ENCODE measurements at places on chromosomes 12 and 14.

DNA sequence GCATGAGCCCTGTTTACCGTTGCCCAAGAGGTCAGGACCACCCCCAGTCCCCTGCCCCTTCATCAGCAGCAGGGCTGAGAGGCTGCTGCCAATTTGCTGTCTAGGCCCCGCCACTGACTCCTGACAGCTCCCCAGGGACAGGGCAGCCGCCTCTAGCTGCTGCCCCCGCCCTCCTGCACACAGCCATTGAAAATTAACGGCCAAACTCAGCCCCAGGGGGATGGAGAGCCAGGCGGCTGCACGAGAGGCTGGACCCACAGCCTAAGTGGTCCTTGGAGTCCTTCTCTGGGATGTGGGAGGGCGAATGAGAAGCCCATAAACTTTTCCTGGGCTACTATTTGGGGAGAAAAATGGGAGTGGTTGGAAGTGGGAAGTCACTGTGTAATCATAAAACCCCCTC lies 4.6 kb downstream of the FOXN4 start:
- DNase-seq: peak; percentile 32

GRCh38 chr14:59160506-59160905 lies 28.0 kb upstream of the DAAM1 start:
- no peak for DNase-seq

- DNase-seq: no peak
Measured at GRCh38 chr14:66606826-66607225, 98.9 kb downstream of the GPHN start.

- DNase-seq: no peak
Measured at GRCh38 chr12:57756406-57757341, 1.8 kb downstream of the MARCHF9 start.

GRCh38 chr14:105132921-105133654 lies 35.5 kb downstream of the JAG2 start:
- DNase-seq: no peak

- no peak for DNase-seq
Measured at GRCh38 chr12:82841487-82841904, 154.8 kb downstream of the TMTC2 start.

GRCh38 chr12:113007166-113007565 lies 28.8 kb downstream of the OAS2 start:
- no peak for DNase-seq

DNA sequence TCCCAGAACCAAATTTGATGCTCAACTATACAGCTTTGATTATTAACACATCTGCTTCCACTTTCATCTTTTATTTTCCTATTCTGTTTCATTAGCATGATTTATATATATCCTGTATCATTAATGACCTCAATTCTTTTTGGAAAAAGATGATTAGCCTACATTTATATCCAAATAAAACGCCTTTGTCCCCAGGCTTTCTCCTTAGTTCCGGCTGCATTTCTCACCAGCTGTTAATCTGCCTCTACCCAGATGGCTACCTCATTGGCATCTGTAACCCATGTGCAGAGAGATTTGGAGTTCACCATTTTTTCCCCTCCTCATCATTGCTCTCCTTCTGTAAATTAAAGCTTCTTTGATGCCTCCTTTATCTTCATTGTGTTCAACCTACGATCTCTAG lies 336.8 kb upstream of the RGS6 start:
- no peak for DNase-seq

GRCh38 chr12:59250766-59251165 lies 330.5 kb upstream of the LRIG3 start:
- no peak for DNase-seq

GRCh38 chr14:32044454-32044853 lies 32.6 kb upstream of the ARHGAP5 start:
- DNase-seq: no peak

- DNase-seq: peak; percentile 35
Measured at GRCh38 chr12:98645572-98646067, 530 bp downstream of the APAF1 start.

GRCh38 chr12:102625819-102626218 lies 145.5 kb upstream of the IGF1 start:
- no peak for DNase-seq

GRCh38 chr12:116533343-116534251 lies 25.6 kb upstream of the MAP1LC3B2 start:
- peak; percentile 88 for DNase-seq

DNA sequence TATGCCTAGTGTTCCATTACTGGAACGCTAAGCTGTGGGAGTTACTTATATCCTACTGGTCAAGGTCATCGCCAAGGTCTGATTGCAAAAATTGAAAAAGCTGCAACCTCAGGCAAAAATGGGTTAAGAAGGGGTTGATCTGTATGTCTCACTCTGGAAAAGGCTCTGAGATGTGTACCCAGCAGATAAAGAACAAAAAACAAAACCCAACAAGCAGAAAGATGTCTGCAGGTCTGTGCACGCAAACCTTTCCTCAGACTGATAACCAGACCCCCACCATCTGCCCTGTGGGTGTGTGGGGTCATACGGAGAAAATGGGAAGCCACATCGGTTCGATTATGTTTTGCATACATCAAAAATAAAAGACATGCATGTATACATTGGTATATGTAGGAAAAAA lies 56.4 kb downstream of the TESC start:
- no peak for DNase-seq

DNA sequence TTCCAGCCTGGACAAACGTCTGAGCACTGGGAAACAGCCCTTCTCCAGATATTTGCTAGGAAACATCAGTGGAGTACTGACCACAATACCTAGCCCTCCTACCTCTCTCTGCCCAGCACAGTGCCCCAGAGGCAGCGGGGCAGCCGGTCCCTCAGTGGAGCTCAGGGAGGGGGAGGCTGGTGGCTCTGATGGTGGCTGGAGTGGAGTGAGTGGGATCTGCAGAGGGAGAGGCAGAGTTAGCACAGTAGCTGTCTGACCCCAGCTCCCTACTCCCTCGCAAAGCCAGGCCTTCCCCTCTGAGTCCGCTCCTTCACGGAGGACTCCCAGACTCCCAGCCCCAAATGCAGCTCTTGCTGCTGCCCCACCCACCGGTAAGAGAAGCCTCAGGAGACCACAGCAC lies 30.0 kb downstream of the NCKAP5L start:
- no peak for DNase-seq

- no peak for DNase-seq
Measured at GRCh38 chr12:66004922-66005703, 125.4 kb downstream of the LLPH start.

DNA sequence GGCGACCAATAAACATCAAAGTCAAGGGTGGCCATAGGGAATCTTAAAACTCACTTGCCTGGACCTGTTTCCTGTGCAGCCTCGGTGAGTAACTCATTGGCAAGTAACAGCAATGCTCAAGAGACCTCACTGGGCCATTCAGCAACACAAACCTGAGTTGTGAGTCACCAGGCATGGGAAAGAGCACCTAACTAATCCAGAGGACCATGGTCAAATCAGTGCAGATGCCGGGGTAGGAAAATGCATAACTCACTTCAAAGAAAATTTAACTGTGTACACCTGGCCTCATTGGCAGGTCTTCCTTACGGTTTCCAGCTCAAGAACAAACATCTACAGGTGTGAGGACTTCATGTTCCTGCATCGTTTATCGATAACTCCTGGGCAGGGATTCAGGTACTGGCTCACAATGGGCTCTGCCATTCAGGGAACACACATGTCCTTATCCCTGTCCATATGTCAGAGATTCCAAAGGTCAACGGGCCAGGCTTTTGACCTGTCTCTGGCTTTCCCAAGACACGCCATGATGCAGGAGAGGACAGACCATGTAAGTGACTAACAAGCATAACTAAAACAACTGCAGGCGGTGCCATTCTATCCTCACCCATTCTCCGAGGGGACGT lies 211.8 kb downstream of the ANO2 start:
- DNase-seq: no peak

DNA sequence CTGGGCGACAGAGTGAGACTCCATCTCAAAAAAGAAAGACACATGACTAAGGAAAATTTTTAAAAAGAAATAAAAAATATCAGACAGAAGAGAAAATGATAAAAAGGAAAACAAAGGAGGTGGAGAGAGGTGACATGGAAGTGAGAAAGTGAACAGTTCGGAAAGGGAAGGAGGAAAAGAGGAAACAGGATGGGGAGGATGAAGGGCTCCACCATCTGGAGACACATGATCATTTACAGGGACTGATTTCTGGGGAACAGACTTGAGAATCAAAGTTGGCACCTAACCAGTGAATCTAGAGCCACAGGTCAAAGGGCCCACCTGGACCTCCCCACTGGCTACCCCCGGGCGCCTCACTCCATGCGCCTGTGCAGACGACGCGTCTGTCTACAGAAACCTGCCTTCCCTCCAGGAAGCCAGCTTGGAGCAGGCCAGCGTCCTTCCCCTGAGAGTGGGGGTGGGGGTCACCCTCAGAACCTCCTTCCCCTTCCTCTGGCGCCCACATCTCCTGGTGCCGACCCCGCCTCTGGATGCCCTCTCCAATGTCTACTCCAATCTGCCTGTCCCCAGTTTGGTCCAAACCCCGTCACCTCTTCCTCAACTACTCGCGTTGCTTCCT lies 60.5 kb downstream of the AMN start:
- DNase-seq: no peak

DNA sequence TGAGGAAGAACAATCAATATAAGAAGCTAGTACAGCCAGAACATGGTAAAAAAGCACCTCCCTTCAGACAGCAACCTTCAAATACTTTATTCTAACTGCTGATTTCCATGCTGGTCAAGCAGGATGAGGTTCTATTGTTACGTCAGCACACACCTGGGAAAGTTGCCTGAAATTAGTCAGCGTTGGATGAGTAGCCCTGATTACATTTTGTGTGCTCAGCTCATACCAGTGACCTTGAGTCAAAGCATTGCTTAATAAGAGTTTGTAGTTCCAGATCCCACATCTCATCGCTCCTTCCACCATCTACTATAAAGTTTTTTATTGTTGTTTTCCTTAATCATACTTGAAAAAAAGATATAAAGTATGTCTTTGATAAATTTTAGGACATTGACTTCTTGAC lies 361.5 kb downstream of the EGLN3 start:
- DNase-seq: no peak

DNA sequence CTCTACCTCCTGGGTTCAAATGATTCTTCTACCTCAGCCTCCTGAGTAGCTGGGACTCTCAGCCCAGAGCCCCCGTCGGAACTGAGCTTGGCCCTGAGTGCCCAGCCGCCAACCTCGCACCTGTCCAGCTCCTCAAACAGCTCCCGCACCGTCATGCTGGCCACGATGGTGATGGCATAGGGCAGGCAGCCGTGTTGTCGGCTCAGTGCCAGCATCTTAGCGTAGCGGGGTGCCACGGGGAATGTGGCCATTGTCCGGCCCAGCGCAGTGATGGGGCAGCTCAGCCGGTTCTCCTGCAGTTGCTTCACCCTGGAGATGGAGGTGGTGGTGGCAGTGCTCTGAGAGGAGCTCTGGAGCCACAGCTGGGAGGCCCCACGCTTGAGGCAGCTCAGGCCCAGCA lies 32.4 kb downstream of the DHX37 start:
- DNase-seq: no peak

GRCh38 chr12:64672925-64673409 lies 62.7 kb downstream of the RASSF3 start:
- peak; percentile 84 for DNase-seq

DNA sequence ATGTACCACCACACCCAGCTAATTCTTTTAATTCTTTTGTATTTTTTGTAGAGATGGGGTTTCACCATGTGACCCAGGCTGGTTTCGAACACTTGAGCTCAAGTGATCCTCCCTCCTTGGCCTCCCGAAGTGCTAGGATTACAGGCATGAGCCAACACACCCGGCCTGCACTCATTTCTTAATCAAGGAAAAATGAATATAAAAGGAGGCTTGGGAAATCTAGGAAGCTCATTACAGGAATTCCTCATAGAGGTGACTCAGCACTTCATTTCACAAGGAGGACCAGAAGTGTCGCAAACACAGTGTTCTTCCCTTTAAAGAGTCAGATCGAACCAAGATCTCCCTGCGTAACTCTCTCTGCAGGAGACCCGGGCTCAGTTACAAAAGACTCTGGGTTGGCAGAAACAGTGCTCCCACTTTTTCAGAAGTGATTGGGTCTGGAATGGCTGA lies 30.3 kb downstream of the NFKBIA start:
- no peak for DNase-seq

DNA sequence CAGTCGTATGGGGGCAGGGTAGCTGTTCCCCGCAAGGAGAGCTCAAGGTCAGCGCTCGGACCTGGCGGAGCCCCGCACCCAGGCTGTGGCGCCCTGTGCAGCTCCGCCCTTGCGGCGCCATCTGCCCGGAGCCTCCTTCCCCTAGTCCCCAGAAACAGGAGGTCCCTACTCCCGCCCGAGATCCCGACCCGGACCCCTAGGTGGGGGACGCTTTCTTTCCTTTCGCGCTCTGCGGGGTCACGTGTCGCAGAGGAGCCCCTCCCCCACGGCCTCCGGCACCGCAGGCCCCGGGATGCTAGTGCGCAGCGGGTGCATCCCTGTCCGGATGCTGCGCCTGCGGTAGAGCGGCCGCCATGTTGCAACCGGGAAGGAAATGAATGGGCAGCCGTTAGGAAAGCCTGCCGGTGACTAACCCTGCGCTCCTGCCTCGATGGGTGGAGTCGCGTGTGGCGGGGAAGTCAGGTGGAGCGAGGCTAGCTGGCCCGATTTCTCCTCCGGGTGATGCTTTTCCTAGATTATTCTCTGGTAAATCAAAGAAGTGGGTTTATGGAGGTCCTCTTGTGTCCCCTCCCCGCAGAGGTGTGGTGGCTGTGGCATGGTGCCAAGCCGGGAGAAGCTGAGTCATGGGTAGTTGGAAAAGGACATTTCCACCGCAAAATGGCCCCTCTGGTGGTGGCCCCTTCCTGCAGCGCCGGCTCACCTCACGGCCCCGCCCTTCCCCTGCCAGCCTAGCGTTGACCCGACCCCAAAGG lies 804 bp downstream of the GAPDH start:
- peak; percentile 74 for DNase-seq

GRCh38 chr12:50132505-50133135 lies 20.6 kb downstream of the COX14 start:
- no peak for DNase-seq

DNA sequence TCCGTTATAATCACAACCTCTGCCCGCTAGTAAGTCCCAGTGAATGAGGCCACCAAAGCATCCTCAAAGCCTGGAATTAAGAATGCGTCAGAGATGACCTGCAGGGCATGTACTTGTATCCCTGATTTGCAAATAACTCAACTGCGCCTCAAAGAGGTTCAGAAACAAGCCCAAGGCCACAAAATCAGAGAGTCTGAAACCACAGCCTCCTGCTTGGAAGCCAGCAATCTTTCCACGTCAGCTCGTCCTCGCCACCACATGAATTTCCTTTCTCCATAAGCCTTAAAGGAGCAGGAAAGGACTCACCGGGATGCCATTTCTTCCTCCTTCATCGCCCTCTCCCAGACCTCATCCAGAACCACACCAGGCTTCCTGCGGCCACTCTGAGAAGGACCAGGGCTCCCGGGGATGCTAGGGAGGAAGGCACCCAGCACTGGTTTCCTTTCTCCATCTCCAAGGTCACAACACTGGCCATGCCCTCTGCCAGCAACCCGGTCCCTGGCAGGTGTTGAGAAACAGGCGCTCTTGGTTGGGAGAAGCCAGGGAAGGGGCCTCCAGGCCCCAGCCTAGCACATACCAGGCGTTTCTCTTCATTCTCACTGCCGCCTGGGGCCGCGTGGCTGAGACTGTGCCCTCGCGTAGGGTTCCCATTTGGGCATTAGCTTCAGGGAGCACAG lies 191.2 kb upstream of the DIO3 start:
- DNase-seq: no peak
